Breast epithelium (tissue), 4 donors: ENCODE measurements at places on chromosomes 7 and 10.

DNA sequence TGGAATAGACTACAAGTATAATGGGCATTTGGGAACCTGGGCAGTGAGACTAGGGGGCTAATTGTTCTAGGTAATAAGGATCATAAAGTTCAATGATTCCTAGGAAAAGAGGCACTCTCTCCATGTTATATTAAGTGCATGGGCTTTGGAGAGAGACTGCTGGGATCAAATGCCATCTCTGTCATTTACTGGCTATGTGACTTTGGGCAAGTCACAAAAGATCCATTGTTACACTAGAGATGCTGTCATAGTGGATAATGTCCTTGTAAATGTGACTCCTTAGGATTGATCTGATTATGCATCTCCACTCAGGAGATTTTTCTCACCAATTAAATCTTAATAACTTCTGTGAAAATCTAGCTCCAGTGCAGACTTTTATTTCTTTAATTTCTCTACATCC lies 156.3 kb upstream of the CACNA2D1 start:
- H3K36me3 ChIP-seq, result no peaks in the 10 kb centered on the region
- no peak overlapping the region for H3K4me3 ChIP-seq
- H3K27me3 ChIP-seq, result no peaks in the 10 kb centered on the region
- no peaks in the 10 kb centered on the region for H3K4me1 ChIP-seq
- no peak for DNase-seq
- H3K27ac ChIP-seq, result no peak overlapping the region

GRCh38 chr10:5620223-5620721 lies 46.1 kb downstream of the ASB13 start:
- peak overlapping the region; percentile 85 for H3K27ac ChIP-seq
- peak overlapping the region; percentile 15 for H3K4me3 ChIP-seq
- peaks cover 10% of the 10 kb centered on the region for H3K4me1 ChIP-seq
- H3K27me3 ChIP-seq, result no peaks in the 10 kb centered on the region

GRCh38 chr7:20201380-20201779 lies 15.8 kb downstream of the MACC1 start:
- H3K27ac ChIP-seq, result no peak overlapping the region
- no peak overlapping the region for H3K4me3 ChIP-seq
- no peaks in the 10 kb centered on the region for H3K27me3 ChIP-seq
- no peaks in the 10 kb centered on the region for H3K4me1 ChIP-seq
- H3K36me3 ChIP-seq, result no peaks in the 10 kb centered on the region

GRCh38 chr10:18282094-18282493 lies 141.9 kb downstream of the CACNB2 start:
- no peak overlapping the region for H3K4me3 ChIP-seq
- no peak overlapping the region for H3K27ac ChIP-seq
- no peak for DNase-seq

GRCh38 chr10:95500649-95501048 lies 60.5 kb downstream of the SORBS1 start:
- H3K27me3 ChIP-seq, result no peaks in the 10 kb centered on the region
- H3K4me3 ChIP-seq, result no peak overlapping the region
- no peak overlapping the region for H3K27ac ChIP-seq
- DNase-seq, result no peak
- no peaks in the 10 kb centered on the region for H3K36me3 ChIP-seq

DNA sequence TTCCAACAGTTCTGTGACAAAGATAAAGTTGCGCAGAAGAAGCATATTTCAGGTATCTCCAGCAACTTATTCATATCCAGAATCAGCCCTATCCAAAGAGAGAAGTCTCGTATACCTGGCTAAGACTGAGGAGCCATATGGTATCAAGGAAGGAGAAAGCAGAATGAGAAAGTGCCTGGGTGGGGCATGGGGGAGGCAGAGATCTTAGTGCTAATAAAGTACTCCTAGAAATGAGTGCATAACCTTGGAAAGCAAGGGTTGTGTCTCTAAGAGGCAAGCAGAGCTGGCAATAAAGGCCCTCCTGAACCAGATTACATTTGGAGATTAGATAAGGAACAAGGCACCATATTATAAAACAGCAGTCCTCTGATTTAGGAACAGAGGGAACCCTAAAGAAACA lies 12.7 kb downstream of the TASOR2 start:
- H3K4me1 ChIP-seq, result peaks cover 2% of the 10 kb centered on the region
- DNase-seq, result no peak
- no peak overlapping the region for H3K4me3 ChIP-seq
- no peak overlapping the region for H3K27ac ChIP-seq
- H3K36me3 ChIP-seq, result no peaks in the 10 kb centered on the region

GRCh38 chr7:36175886-36176285 lies 22.8 kb downstream of the EEPD1 start:
- no peaks in the 10 kb centered on the region for H3K4me1 ChIP-seq
- H3K36me3 ChIP-seq, result no peaks in the 10 kb centered on the region
- H3K27me3 ChIP-seq, result no peaks in the 10 kb centered on the region
- no peak for DNase-seq
- peak overlapping the region; percentile 59 for H3K27ac ChIP-seq
- H3K4me3 ChIP-seq, result no peak overlapping the region

GRCh38 chr10:86413046-86413728 lies 46.6 kb upstream of the GRID1 start:
- no peaks in the 10 kb centered on the region for H3K4me1 ChIP-seq
- H3K36me3 ChIP-seq, result no peaks in the 10 kb centered on the region
- no peaks in the 10 kb centered on the region for H3K27me3 ChIP-seq
- H3K27ac ChIP-seq, result no peak overlapping the region
- H3K4me3 ChIP-seq, result no peak overlapping the region

DNA sequence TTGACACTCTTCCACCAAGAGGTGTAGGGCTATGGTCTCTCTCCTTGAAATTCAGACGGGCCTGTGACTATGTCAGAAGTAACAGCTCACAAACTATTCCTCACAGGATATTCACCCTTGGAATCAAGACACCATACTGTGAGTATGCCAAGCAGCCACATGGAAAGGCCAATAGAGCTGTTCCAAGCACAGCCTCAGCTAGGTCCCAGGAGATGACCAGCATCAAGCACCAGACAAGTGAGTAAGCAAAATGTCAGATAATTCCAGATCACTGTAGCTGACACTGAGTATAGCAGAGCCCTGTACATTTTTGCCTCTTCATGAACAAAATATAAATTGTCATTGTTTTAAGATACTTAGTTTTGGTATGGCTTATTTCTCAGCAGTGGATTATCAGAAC lies 88.1 kb upstream of the KCND2 start:
- H3K27ac ChIP-seq, result no peak overlapping the region
- no peak overlapping the region for H3K4me3 ChIP-seq
- DNase-seq, result no peak
- H3K36me3 ChIP-seq, result no peaks in the 10 kb centered on the region

GRCh38 chr7:13092708-13093005 lies 405.2 kb downstream of the ARL4A start:
- H3K27ac ChIP-seq, result no peak overlapping the region
- no peak for DNase-seq
- H3K4me1 ChIP-seq, result no peaks in the 10 kb centered on the region
- H3K27me3 ChIP-seq, result no peaks in the 10 kb centered on the region
- H3K36me3 ChIP-seq, result no peaks in the 10 kb centered on the region

- no peak for DNase-seq
- H3K27me3 ChIP-seq, result no peaks in the 10 kb centered on the region
- no peaks in the 10 kb centered on the region for H3K4me1 ChIP-seq
- H3K27ac ChIP-seq, result no peak overlapping the region
- H3K4me3 ChIP-seq, result no peak overlapping the region
Measured at GRCh38 chr10:103513380-103514060, 20.0 kb downstream of the NEURL1 start.

DNA sequence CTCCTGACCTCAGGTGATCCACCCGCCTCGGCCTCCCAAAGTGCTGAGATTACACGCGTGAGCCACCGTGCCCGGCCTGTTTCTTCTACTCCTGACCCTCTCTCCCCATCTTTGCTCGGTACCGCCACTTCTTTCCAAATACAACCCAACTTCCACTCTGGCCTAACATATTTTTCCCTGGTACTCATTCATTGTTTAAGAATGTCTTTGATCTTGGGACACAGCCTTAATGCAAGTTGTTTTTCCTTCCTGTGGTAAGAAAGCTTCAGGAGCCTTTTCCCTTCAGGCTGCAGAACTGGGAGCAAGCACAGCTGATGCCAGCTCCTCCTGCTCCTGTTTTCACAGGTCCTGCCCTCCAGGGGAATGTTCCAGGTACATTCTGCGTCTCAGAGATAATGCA lies 13.7 kb downstream of the CALML3 start:
- H3K36me3 ChIP-seq, result no peaks in the 10 kb centered on the region
- H3K4me1 ChIP-seq, result peaks cover 14% of the 10 kb centered on the region
- no peak overlapping the region for H3K4me3 ChIP-seq
- H3K27me3 ChIP-seq, result no peaks in the 10 kb centered on the region
- peak; percentile 64 for DNase-seq

- H3K27ac ChIP-seq, result no peak overlapping the region
- DNase-seq, result no peak
- no peaks in the 10 kb centered on the region for H3K36me3 ChIP-seq
- H3K4me3 ChIP-seq, result no peak overlapping the region
- no peaks in the 10 kb centered on the region for H3K4me1 ChIP-seq
Measured at GRCh38 chr10:24914148-24914547, 38.3 kb downstream of the PRTFDC1 start.

DNA sequence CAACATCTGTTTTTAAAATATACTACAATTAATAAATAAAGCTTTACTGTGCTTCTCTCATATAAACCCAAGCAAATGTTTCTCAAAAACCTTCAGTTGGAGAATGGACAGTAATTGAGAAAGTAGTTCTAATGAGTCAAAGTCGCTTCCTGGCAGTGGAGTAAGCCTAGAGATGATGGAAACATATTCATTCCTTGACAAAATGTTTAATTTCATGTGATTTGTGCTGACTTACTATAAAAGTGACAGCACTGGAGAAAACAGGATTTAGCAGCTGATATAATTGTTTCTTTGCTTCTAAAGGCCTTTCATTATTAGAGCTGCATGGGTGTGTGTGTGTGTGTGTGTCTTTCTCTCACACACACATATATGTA lies 9.0 kb downstream of the ELMO1 start:
- no peaks in the 10 kb centered on the region for H3K4me1 ChIP-seq
- no peak for DNase-seq
- no peaks in the 10 kb centered on the region for H3K36me3 ChIP-seq
- H3K27me3 ChIP-seq, result no peaks in the 10 kb centered on the region

DNA sequence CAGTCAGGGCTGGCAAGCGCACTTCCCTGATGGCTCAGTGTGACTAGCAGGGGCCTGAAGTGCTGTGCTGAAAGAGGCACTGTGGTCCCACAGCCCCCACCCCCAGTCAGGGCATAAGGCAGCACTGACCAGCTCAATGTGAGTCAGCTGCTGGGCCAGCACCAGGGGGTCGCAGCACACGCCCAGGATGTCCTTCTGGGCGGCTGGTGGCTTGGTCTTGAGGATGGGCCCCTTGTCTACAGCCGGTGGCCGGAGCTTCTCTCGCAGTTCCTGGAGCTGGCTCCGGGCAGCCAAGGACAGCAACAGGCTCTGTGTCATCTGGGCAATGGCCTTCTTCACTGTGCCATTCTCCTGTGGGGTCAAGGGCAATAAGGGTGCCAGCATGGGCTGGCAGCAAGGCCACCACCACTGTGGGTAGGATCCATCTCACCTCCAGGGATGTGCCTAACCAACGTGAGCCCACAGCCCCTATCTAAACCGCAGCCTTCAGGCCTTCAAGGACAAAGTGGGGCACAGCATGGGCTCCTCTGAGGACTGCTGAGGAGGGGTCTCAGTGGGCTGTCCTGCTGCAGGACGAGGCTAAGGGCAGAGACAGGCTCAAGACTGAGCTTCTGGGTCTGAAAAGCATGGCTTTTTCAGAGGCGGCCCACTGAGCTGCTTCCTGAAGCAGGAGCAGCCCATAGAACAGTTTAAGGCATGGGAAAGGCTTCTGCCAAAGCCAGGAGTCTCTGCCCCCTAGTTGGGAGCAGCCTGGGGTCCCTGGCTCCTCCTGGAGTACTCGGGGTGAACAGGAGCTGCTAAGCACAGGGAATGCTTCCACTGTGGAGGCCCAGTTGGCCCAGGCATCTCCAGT lies 62.5 kb downstream of the CSGALNACT2 start:
- no peaks in the 10 kb centered on the region for H3K36me3 ChIP-seq
- H3K27me3 ChIP-seq, result no peaks in the 10 kb centered on the region
- no peaks in the 10 kb centered on the region for H3K4me1 ChIP-seq

DNA sequence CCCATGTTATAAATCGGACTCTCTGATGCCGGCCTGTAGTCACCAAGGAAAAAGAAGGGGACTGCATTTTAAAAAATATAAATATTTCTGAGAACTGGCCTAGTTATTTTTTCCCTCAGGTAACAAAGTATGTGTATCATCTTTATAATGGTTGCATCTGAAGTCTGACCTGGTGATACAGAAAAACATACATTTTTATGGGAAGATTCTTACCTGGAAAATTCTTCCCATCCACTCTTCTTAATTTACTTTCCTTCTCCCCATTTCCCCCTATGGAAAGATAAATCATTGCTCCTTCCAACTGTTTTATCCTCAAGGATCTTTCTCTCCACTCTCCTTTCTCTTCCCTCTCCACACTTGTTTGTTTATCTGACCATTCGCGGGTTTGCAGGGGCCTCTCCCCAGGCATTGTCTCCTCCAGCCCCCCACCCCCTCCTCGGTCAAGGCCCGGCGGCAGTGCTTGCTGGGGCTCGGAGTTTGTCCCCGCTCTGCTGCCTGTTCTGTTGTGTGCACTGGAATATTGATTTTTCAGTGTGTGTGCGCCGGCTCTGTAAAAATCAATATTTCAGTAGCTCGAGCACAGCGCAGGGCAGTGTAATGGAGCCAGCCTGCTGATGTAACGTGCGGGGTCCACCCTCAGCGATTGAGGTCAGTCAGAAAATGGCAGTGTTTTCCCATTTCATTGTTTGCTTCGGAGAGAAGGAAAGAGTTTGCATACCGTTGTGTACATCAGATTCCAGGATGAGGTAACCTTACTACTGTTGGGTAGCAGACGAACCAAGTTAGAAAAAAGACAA lies 199.5 kb upstream of the NFE2L3 start:
- peak overlapping the region; percentile 58 for H3K4me3 ChIP-seq
- no peaks in the 10 kb centered on the region for H3K27me3 ChIP-seq
- DNase-seq, result no peak
- H3K27ac ChIP-seq, result peak overlapping the region; percentile 89
- H3K36me3 ChIP-seq, result no peaks in the 10 kb centered on the region

DNA sequence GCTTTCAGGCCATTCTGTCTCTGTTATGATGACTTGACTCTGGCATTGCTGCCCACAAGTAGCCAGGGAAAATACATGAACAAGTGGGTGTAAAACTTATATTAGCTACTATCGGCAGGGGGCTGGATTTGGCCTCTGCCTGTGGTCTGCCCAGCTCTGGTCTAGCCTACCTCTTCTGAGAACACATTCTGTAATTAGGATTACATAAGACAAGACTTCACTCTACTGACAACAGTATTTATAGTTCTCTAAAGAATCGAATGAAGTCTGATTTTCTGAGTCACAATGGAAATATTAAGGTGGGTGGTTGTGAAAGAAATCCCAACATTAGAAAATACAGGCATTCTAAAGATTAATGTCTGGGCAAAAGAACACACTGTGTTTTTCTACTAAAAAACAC lies 55.5 kb downstream of the DLD start:
- H3K36me3 ChIP-seq, result no peaks in the 10 kb centered on the region
- no peak overlapping the region for H3K4me3 ChIP-seq
- no peaks in the 10 kb centered on the region for H3K4me1 ChIP-seq
- peak overlapping the region; percentile 29 for H3K27ac ChIP-seq
- no peak for DNase-seq
